ENCODE measurements at places on chromosomes 5 and 9. TPM values are rescaled to one million over a fixed set of nuclear protein-coding genes. Genes with fewer than 3 reads are reported as not detected.

Gene PRRX2
- 0.17 TPM for total RNA-seq

Gene ZNF454
- 1.7 TPM for total RNA-seq

Gene GAS1
- total RNA-seq: 1.7 TPM

Gene HK3
- total RNA-seq: 0.43 TPM

Gene CCDC112
- total RNA-seq: 11.7 TPM

Gene SPTLC1
- total RNA-seq: 84.4 TPM

Gene TMEM250
- 37.5 TPM for total RNA-seq

Gene PCDHA3
- total RNA-seq: 0.06 TPM

Gene LAMC3
- 0.29 TPM for total RNA-seq

Gene UNC13B
- total RNA-seq: 19.6 TPM

Gene LCP2
- not detected for total RNA-seq

Gene PCDHB7
- total RNA-seq: not detected

Gene SELENOP
- total RNA-seq: 2.1 TPM

Gene SLC6A19
- total RNA-seq: not detected

Gene ACSL6
- total RNA-seq: not detected

Gene HEMGN
- not detected for total RNA-seq

Gene PCDHA12
- not detected for total RNA-seq

Gene MUSK
- not detected for total RNA-seq

Gene C9
- not detected for total RNA-seq

Gene GLRA1
- total RNA-seq: not detected

Gene PCDHB3
- total RNA-seq: 0.22 TPM

Gene ENHO
- total RNA-seq: 0.75 TPM

Gene UIMC1
- total RNA-seq: 15.6 TPM

Gene LHX2
- total RNA-seq: not detected

Gene STPG3
- total RNA-seq: not detected

Gene CNTNAP3
- 5.5 TPM for total RNA-seq

Gene PPIC
- total RNA-seq: 25.0 TPM

Gene NUTM2F
- not detected for total RNA-seq
